ENCODE measurements at places on chromosomes 2 and 18.

- no peak for DNase-seq
These were observed 59.5 kb downstream of the DCDC2C start for GRCh38 chr2:3762771-3763447.

- no peak for DNase-seq
These were observed 160.2 kb downstream of the MIB1 start for GRCh38 chr18:21900605-21901352.

GRCh38 chr2:193349642-193350041 is 1154.9 kb upstream of the TMEFF2 start:
- no peak for DNase-seq

DNA sequence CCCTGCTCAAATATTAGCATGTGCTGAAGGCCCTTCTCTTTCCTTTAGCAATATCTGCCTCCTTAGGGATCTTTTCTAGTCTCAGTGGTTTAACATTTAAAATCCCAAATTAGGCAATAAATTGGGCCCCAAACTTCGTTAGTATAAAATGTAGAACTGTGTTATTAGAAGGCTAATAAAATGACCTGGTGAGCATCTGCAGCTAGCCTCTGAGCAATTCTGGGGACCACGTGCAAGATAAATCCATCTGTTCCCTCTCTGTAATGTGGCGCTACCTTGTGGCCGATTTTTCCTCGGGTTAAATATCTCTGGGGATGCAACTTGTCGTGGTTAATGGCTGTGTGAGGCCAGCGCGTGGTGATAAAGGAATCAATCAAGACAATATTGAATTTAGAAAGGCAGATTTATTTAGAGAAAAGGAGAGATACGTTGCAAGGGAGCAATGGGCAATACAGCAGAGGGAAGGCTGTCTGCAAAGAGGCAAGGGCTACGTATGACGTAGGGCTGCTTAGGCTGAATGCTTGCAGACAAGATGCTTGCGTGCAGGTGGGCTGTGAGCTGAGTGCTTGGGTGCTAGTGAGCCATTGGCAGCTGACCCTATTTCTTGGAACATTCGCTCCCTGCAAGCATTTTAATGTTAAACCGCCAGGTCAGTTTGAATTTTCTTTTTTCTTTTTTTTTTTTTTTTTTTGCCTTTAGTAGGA is 18.5 kb upstream of the IL36G start:
- DNase-seq = no peak

DNA sequence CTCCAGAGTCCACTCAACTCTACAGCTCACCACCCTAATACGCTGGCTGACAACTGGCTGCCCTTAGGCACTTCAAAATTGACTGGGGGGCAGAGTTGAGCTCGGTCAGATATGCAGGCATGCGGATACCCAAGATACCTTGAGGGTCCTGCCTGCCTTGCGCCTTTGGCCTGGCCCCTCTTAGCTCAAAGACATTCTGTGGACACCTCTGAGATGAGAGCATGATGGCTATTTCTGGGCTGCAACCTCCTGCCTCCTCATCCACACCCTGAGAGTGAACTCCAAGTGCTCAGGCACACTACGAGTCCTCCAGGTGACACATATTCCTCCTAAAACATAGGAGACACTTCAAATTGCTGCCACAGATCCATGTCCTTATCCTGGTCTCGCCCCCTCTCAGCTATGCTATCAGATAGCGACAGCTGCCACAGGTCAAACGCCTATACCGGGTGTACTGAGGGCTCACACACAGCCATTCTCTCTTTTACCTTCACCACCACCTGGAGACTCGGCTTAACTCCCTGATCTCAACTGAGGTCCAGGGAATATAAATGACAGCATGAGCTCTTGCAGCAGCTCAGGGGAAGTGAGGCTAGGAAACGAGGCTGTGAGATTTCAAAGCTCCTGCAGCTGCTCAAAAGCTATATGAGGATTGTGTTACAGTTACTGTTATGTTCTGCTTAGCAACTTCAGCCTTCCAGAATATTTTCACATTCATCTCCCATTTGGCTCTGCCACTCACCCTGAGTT is 60.5 kb upstream of the TEX51 start:
- DNase-seq = no peak

DNA sequence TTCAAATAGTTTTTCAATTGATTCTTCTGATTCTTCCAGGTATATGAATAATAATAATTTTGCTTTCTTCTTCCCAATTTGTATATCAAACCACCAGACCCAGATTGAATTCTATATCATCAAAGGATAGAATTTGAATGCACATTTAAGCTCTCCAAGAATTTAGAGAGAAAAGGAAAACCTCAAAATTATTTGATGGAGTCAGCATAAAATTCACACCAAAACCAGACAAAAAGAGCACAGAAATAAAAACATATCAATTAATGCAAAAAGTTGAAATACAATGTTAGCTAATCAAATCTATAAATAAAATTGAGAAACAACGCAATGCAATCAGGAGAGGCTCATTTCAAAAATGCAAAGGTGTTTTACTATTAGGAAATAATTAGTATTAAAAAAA is 248.0 kb upstream of the HS6ST1 start:
- DNase-seq = no peak

DNA sequence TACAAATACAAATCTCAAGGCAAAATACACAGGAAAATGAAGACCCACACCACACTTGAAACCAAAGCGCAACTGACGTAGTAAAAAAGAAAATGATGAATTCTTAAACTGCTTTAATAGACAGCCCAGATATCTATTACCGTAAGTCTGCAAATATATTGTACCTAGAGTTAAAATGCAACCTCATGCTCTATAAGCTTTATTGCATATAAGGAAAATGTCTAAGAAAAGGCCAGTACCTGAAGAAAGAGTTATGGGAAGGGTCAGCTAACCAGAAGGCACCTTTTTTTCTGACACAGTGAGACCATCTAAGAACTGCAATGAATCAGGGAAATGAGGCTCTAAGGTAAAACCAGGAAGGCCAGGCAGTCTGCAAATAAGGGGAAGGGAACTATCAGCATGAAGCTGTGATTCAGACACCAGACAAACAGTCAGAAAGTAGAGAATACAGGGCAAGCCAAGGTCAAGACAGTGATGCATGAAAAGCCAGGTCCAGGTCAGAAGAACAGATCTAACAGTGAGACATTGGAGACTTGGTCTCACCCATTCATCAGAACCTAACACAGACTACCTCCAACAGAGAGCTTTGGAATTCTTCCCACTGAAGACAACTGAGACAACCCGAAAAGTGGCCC is 46.9 kb downstream of the PDE11A start:
- no peak for DNase-seq

DNA sequence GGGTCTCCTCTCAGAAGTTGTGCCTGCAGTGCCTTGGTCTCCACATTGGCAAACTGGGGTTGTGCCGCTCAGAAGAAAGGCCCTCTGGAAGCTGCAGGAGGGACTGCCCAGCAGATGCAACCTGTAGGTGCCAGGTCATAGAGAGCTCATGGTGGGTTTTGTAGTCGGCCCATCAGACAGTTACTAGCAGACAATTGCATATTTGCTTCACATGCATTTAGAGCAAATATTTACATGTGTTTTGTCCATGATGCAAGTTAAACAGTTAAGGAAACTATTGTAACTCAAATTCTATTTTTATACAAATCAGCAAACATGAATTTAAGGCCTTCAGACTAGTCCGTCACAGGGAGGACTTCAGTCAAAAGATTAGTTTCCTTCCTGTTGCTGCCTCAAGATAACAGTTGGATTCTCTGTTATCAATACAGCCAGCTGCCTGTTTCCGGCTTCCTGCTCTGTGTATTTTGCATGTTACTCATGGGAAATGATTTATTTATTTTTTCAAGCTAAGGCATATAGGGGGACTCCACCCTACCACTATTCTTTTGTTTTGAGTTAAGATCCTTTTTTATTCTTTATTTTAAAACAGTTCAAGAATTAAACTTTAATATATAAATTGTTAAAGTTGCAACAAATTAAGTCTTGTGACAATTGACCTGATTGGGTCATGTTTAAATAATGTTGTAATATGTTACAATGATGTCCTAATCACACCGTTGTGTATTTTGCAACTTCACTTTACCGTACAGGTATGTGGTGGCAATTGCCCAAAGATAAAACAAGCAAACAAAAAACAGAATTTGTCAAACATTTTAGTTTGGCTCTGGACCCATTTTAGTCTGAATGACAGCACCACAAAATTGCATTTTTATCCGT is 133.5 kb downstream of the SPTBN1 start:
- DNase-seq = no peak

DNA sequence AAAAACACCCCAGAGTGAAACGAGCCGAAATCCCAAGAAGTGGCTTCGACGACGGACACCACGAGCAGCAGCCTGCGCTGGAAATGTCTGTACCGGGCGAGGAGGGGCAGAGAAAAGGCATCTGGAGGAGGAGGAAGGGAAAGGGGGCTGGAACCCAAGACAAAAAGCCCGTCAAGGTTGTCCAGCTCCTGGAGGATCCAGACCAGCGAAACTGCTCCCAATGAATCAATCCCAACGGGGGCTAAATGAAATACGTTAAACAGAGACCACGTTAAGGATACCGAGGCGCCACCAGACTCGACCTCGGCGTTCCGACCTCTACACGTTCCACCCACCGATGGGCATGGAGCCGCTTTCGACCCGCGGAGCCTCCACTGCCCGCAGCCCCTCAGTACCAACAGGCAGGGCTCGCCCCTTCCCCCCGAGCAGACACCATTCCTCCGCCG is 400 bp downstream of the CCDC88A start:
- peak; percentile 36 for DNase-seq

DNA sequence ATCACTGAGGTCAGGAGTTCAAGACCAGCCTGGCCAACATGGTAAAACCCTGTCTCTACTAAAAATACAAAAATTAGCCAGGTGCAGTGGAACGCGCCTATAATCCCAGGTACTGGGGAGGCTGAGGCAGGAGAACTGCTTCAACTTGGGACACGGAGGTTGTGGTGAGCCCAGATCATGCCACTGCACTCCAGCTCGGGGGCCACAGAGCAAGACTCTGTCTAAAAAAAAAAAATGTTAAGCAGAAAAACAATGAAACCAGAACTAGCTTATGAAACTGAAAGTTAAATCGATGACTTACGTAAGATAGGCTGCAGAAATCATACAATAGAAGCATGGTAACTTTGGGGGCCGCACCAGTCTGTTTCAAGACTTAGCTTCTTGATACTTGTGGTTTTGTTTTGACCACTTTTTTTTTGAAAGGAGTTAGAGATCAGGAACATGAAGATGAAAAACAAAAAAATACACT is 6.2 kb upstream of the GPR155 start:
- DNase-seq = no peak

- no peak for DNase-seq
These were observed 76.7 kb upstream of the SALL3 start for GRCh38 chr18:78902795-78903435.

DNA sequence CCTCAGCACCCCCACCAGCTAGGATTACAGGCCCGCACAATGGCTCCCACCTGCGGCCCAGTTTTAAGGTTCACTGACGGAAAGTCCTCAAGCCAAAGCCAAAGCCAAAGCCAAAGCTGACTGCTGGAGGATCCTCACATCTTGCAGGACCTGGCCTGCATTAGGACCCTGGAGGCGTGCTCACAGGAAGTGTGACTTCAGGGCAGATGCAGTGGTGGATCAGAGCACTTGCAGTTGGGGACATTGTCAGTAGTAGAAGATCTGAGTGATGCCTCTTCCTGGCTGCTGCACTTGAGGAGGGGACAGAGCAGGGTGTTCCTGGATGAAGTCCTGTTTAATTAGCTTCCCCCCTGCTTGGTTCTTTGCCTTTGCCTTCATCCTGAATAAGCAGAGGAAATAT is 69.0 kb upstream of the ALPP start:
- no peak for DNase-seq
